Immature natural killer cell (primary cell): ENCODE measurements at places on chromosomes 7 and 10.

GRCh38 chr10:75952093-75952492, 520.7 kb downstream of the LRMDA start:
- DNase-seq: no peak

DNA sequence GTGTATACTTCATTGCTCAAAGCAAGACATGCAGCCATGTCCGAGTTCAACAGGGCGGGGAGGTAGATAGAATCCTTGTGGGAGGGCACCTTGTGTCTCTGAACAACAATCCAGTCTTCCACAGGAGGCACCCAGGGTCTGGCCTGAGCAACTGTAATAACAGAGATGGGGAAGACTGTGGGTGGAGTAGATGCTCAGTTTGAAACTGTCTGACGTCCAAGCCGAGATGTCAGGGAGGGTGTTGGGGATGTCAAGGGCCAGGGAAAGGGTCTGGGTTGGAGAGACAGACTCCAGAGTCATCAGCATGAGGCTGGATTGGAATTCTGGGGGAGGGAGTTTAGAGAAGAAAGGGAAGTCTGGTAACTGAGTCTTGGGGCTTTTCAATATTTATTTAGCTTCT, 88.0 kb downstream of the FANK1 start:
- no peak for DNase-seq

GRCh38 chr10:14491811-14492210, 161.1 kb upstream of the FRMD4A start:
- DNase-seq: no peak

GRCh38 chr7:30436046-30436445, 42.5 kb downstream of the NOD1 start:
- DNase-seq: no peak

GRCh38 chr10:43415544-43415943, 6.6 kb upstream of the HNRNPF start:
- no peak for DNase-seq

DNA sequence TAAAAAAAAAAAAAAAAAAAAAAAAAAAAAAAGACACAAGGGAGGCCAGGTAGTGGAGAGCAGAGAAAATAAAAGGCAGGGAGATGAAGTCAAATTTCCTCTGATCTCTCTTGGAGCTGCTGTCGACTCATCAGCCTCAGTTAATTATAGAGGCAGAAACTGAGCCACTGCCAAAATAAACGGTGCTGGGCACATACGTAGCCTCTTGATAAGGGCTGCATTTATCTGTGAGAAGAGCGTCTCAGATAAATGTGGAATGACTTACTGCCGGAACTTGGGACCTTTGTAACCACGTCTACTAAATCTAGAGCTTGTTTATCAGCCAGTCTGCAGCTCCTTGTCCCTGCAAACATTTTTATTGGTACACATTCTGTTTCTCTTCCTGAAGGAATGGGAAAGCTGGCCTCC, 162.3 kb downstream of the BAMBI start:
- DNase-seq: no peak

GRCh38 chr7:75596727-75597614, 104.9 kb downstream of the SPDYE5 start:
- no peak for DNase-seq

GRCh38 chr10:12741360-12741804, 260.1 kb downstream of the CCDC3 start:
- no peak for DNase-seq

- no peak for DNase-seq
Measured at GRCh38 chr10:21145751-21146435, 248.8 kb upstream of the NEBL start.

DNA sequence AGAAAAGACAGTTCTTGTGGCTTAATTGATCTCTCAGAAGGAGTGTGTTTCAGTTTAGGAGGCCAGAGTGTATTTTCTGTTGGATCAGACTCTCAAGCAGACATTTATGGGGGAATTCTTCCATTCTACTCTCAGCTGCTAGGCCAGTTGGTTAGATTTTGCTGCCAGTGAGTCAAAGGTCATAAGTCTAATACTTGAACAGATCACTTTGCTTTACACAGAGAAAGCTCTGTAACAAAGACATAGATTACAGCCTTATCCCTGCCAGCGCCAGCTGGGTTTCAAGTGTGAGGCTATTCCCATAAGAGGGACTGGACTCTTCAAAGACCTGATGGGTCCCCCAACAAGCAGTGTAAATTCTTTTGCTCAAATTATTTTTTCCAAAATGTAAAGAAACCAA, 145.6 kb upstream of the SEMA3C start:
- no peak for DNase-seq

- DNase-seq: no peak
Measured at GRCh38 chr7:128257458-128257857, 16.4 kb downstream of the LEP start.

- no peak for DNase-seq
Measured at GRCh38 chr7:13448243-13448642, 541.2 kb downstream of the ETV1 start.
